Fibroblast of skin of scalp (primary cell): ENCODE measurements at places on chromosomes 12 and 14.

GRCh38 chr14:91143862-91144261 is 30.0 kb downstream of the DGLUCY start:
- DNase-seq = peak; percentile 45

- DNase-seq = no peak
These were observed 4.7 kb downstream of the CLEC2D start for GRCh38 chr12:9674226-9674590.

DNA sequence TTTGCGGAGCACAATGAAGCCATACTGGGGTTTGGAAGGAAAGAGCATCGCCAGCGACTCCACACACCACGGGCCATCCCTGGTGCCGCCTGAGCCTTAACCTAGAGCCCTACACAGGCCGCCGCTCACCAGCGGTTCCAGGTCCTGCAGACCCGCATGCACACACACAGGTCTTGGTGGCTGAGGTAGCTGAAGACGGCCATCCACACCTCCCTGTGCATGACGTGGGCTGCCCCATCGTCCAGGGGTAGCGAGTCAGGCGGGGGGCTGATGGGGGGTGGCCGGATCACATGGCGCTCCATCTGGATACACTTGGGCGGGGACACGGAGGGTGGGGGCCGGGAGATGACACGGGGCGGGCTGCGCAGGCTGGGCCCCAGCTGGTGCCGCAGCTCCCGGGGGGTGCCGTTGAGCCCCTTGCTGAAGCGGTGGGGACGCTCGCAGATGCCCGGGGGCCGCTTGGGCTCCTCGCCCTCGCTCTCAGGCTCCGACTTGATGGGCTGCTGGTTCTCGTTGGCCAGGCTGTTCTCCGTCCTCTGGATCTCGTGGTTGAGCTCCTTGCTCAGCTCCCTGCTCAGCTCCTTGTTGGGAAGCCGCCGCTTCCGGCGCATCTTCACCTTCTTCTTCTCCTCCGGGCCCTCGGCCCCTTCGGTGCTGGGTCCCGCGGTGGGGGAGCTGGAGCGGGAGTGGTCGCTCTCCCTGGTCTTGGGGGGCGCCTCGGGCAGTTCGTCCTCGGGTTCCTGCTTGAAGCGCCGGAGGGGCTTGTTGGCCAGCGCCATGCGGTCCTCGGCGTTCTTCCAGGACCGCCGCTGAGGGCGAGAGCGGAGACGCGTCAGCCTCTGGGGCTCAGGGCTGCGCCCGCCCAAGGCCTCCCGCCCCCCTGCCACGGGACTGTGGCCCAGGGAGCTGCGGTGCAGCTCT is 42.4 kb downstream of the RNF34 start:
- DNase-seq = no peak

GRCh38 chr14:96631621-96632362 is 129.6 kb downstream of the PAPOLA start:
- no peak for DNase-seq

GRCh38 chr12:119713551-119714031 is 45.7 kb downstream of the PRKAB1 start:
- DNase-seq = no peak

DNA sequence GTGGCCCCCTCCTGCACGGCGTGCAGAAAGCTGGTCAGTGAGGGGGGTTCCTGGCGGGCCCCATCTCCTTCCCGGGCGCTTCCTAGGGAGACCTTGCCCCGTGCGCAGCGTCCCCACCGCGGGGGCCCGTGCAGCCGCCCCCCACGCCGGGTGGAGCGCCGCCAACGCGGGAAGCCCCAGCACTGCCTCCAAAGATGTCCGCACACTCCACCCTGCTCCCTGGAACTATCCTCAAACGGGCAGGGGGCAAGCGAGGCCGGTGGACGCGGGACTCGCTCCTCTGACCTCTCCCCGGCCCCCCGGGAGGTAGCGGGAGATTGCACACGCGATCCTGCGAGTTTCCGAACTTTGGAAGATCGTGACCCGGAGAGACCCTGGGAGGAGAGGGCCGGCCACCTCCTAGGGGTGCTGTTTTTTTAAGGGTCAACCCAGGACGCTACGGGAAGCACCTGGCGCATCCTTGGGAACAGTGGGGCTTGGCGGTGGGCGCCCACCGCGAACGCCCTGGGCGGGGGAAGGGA is 1.5 kb upstream of the FZD10 start:
- DNase-seq = no peak

GRCh38 chr14:29290441-29290840 is 523.9 kb downstream of the FOXG1 start:
- no peak for DNase-seq

DNA sequence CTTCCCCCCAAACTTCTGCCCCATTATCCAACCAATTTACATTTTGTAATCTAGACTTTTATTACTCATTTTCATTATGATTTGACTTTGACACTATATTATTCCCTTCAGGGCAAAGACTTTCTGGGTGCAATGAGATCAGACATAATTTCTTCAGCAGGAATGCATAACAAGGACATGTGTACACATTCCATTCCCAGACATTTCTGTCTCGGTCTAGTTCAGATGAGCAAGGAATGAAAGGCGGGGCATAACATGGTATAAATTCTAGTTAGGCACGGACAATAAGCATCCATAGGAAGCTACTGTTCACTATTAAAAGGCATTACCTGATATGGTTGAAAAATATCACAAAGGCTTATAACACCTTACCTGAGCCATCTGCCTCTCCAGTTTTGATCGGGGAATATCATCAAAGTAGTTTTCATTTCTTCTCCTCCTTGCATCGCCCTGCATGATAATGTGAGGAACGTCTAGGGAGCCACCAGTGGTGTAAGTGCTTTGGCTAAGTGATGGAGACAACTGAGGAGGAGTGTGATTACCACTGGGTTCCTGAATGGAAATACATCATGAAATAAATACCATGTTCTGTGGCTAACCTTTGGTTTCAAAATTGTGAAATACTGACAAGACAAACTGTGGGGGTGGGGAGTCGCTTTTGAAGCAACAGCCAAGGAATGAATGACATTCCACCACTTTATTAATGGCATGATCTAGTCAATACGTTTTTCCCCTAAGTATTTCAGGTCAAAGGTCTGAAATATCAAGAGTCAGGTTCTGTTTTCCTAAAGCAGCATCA is 183.9 kb downstream of the APAF1 start:
- DNase-seq = peak; percentile 72

DNA sequence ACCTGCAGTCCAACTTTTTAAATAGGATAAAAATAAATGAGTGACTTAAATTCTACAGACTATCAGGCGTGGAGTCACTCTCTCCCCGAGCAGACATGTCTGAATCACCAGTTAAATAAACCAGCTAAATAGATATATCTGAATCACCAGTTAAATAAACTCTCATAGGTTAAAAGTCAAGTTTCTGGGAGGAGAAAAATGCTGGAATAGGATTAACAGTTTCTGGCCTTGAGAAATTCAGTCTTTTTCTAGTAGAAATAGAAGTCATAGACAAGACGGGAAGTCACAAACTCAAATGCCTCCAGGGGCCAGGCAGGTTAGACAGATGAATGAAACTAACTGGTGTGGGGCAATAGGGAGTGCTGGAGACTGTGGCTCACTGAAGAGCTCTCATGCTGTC is 258.6 kb upstream of the TMEM132C start:
- peak; percentile 60 for DNase-seq

DNA sequence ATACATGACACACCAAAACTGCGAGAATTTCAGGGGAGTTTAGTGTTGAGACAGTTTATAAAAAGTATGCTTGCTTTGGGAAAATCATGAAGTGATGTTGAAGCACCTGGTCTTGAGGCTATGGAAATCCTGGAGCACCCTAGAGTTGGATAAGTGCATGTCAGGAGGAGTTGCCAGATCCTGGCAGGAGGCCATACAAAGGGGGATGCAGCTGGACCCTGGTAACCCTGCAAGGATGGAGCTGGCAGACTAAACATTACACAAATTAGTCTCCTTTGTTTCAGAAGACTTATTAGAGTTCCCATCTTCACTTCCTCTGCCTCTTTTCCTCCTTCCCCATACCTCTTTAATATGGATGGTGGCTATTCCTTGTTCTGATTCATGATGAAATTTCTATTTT is 907.0 kb downstream of the BCL11B start:
- no peak for DNase-seq

DNA sequence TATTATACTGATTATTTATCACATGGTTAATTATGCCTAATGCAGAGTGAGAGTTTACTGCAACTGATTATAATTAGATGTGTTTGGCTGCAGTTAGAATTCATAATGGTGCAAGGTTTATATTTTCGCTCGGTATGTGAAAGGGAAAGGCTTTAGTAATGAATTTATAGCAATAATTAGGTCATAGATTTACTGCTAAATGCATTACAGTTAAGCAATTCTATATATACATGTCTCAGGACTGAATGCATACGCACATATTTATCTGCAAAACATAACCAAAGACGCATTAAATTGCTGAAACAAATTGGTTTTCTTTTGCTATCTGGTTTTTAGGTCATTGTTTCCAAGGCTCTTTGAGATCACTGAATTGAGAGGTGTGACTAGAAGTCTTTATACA is 428.1 kb upstream of the PDE3A start:
- DNase-seq = no peak

DNA sequence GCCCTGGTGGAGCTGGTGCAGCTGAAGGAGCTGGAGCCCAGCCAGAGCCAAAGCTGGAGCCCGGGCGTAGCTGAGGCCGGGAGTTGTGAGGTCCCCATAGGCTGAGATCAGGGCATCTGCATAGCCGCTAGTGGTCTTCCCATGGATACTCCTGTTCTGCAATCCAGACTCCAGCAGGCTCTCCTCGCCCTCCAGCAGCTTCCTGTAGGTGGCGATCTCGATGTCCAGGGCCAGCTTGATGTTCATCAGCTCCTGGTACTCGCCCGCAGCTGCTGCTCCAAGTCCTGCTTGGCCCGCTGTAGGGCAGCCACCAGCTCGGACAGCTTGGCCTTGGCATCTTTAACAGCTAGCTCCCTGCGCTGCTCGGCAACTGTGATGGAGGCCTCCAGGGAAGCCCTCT is 966.1 kb downstream of the FSCB start:
- DNase-seq = no peak

DNA sequence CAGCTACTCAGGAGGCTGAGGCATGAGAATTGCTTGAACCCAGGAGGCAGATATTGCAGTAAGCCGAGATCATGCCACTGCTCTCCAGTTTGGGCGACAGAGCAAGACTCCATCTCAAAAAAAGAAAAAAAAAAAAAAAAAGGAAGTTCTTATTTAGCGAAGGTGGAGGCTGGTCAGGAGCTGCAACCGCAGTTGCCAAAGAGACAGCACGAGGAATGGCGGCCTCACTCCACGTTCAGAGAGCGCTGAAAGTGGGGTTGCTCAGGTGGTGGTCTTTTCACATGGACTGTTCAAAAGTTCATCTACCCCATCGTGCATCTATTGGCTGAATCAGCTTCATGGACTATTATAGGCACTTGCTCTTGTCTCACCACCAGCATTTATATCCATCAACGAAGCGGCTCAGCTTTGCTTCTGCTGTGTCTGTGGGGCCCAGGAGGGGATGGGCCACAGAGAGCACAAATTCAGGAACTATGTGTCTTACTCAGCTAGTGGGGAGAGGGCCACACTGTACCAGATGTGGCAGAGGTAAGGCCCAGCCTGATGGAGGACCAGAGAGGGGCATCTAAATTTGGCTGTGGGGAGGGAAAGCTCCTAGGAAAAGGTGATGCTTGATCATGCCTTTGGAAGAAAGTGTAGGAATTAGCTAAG is 27.3 kb downstream of the SLC25A47 start:
- DNase-seq = no peak

- no peak for DNase-seq
These were observed 71.1 kb downstream of the EGLN3 start for GRCh38 chr14:33879684-33880286.

- peak; percentile 16 for DNase-seq
These were observed 342.6 kb downstream of the NOVA1 start for GRCh38 chr14:26255213-26255612.

GRCh38 chr14:90275820-90276219 is 19.5 kb downstream of the PSMC1 start:
- DNase-seq = peak; percentile 47

GRCh38 chr14:89000007-89000942 is 175.8 kb downstream of the TTC8 start:
- peak; percentile 97 for DNase-seq

DNA sequence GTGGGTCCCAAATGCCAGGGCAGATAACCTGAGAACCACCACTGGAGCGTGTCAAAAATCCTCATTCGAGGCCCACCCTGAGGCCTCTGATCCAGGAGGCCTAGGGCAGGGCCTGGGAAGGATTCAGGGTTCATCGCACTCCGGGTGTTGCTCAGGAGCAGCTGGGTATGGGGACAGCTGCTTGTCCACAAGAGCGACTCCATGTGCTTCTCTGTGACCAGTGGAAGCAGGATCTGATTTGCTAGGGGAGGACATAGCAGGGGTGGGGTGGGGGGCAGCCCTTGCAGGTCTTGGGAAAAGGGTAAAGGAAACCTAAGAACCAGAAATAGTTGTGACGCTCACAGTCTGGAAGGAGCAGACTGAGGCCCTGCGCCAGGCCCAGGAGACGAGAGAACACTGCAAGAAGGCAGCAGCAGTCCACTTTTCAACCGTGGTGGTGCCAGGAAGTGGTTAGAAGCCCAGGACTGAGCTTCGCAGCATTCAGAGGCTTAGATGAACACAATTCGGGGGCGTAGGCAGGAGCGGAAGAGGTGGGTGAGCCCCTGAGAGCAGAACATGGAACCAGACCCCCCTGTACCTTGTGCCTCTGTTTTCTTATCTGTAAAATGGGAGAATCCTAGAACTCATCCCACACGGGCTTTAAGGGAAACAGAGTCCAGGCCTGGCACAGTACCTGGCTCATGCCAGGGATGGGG is 33.7 kb downstream of the ITPK1 start:
- DNase-seq = no peak

DNA sequence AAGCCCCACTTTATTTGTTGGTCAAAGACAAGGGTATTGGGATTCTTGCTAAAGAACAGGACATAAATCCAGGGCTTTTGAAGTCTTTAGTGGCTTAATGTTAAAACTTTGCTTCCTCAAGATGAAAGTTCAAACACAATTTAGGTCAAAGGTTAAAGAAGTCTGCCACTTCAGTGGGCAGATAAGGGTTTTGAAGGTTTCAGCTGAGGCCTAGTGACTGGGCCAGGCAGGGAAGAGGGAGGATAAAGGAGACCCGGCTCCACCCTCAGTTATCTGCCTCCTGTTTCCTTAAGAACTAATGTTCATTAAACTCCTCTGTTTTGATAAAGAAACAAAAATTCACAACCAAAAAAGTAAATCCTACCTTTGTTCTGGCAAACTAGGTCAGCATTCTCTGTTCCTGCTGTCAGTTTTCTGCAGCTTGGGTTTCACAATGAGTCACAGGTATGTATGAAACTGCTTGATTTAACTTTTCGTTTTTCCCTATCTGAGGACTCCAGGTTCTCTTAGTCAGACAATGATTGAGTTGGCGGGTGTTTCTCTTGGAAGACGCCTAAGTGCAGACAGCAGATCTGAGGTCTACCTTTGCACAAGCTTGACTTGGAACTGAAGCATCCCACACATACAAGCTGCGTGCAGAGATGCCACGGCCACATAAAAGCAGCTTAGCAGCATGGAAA is 208.3 kb downstream of the EXOC5 start:
- DNase-seq = no peak
